ENCODE measurements at places on chromosomes 13 and 19. TPM values are rescaled to one million over a fixed set of nuclear protein-coding genes. Genes with fewer than 3 reads are reported as not detected.

Gene TRPM4
- 9.7 TPM for total RNA-seq

Gene RANBP3
- 51.0 TPM for total RNA-seq

Gene ZNF534
- 0.29 TPM for total RNA-seq

Gene OXGR1
- total RNA-seq, result not detected

Gene ZNF836
- total RNA-seq, result 6.1 TPM

Gene SAFB2
- 81.9 TPM for total RNA-seq

Gene ZNF613
- 12.0 TPM for total RNA-seq

GRCh38 chr13:111912991-111913760, 153.8 kb upstream of the SOX1 start:
- no peak for DNase-seq

DNA sequence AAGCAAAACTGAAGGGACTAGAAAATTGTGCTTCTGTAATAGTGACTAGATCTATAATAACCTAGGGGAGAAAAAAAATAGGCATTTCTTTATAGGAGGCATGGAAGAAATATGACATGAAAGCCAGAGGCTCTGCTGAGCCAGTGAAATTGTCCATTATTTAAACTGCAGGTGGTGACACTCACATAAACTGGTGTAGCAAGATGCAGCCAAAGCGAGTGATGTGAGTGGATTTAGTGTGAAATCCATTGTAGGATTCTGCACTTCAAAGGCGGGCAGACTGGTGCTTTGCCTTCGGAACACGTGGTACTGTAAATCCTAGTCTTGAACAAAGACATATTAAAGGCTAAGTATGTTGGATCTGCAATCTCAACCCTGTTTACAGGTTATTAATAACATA, 361.9 kb downstream of the TBC1D4 start:
- DNase-seq, result no peak

GRCh38 chr13:23567906-23568460, 2.2 kb upstream of the TNFRSF19 start:
- no peak for DNase-seq

- DNase-seq, result no peak
Observed at GRCh38 chr13:26602783-26603182, 45.3 kb downstream of the WASF3 start.

- DNase-seq, result no peak
Observed at GRCh38 chr13:94419304-94419924, 60.1 kb downstream of the DCT start.

- no peak for DNase-seq
Observed at GRCh38 chr19:6811906-6812305, 39.4 kb downstream of the VAV1 start.

DNA sequence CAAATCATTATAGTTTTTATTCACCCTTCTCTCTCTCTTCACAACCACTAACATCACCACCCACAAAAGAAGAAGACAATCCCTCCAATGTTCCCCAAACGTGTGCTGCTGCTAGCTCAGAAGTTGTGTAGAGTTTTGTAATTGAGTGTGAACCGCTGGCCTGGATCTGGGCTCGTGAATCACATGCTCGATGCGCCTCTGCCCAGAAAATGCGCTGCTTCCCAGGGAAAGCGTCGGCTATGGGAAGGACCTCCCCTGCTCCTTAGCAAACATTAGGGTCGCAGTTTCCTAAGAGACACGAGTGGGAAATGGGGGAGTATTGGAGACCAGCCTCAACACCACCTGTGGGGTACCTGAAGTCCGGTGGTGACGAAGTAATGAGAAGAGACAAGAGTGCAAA, 38.4 kb upstream of the ZNF726 start:
- no peak for DNase-seq

DNA sequence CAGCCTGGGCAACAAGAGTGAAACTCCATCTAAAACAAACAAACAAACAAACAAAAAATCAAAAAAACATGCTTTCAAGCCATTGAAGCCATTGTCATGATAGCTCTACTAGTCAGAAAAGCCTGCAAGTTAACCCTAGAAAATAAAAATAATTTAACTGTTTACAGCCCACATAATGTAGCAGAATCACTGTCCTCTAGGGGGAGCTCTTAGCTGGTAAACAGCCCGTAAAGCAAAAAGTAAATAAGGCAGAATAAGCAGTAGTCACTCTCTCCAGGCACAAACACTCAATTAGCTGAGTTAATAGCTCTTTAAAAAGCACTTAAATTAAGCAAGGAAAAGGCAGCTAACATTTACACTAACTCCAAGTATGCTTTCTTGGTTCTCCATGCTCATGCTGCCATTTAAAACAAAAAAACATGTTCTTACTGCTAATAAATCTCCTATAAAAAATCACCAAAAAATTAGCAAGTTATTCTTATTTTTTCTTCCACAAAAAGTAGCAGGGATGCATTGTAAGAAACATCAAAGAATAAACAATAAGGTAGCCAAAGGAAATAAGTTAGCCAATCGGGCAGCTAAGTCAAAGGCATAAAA, 11.3 kb downstream of the LILRB4 start:
- no peak for DNase-seq

DNA sequence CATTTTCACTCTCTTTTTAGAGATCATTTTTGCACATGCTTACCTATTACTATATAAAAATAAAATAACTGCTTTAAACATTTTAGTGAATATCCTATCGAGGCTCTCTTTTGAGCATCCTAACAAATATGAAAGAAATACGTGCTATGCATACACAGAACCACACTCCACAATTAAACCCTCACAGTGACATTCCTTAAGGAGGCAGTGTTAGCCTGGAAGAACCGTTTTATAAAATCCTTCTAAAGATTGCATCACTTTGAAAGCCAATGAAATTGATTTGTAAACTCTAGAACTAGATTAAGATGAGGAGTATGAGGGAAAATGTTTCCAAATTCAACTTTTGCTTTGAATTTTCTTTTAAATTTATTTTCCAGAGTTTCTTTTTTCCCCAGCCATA, 11.1 kb upstream of the ENOX1 start:
- no peak for DNase-seq

GRCh38 chr13:60944863-60945262, 470.8 kb downstream of the PCDH20 start:
- DNase-seq, result no peak

GRCh38 chr13:44052780-44053184, 173.1 kb downstream of the LACC1 start:
- DNase-seq, result peak; percentile 30

DNA sequence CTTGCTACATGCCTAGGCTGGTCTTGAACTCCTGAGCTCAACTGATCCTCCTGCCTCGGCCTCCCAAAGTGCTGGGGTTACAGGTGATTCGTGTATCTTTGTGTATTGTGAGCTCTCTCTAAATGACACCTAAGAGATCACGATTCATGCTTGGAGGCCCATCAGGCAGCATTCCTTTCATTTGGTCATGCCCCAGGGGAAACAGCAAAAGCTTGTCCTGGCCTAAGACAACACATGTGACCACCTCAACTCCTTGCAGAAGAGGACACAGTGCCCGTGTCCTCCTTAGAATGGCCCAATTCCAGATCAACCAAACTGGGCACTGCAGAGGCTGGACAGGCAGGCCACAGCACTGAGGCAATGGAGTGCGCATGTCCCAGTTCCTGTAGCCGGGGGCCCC, 32.5 kb downstream of the ZC3H4 start:
- no peak for DNase-seq

DNA sequence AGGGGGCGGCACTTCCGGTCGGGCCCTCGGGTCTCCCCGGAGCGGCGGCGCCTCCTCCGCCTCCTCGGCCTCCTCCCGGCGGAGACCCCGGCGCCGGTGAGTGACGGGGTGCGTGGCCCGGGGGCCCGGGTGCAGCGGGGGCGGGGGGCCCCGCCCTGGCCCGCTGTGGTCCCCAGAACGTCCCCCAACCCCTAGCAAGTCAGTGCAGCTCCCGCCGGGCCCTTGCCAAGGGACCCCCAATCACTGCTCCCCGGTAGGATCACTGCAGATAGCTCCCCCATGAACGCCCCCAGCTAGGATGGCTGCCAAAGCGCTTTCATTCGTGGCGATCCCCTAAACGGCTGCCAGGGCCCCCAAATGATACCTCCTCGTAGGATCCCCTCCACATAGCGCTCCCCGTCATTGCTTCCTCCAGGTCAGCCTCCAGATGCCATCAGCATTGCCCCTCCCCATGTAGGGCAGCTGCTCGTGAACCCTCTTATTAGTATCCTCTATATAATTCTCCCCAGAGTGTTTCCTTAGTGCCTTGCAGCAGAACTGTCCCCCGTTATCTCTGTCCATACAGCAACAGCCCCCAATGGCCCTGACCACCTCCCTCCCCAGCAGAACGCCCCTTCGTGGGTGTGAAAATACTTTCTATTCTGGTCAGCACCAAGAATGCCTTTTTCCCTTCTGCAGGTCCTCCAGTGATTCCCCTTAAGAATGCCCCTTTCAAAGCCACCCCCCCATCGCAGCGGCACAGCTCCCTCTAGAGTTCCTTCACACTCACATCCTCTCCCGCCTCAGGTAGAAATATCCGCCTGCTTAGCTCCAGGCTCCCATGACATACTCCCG, at the start of gene ZNF865:
TSS of gene ZNF865 (plus strand) at position 11 of the 834 bp plus-strand sequence. CDS start 7,972 bp downstream, outside the sequence.
- DNase-seq, result peak; percentile 69

- DNase-seq, result no peak
Observed at GRCh38 chr13:27857282-27857681, 62.5 kb upstream of the PDX1 start.

DNA sequence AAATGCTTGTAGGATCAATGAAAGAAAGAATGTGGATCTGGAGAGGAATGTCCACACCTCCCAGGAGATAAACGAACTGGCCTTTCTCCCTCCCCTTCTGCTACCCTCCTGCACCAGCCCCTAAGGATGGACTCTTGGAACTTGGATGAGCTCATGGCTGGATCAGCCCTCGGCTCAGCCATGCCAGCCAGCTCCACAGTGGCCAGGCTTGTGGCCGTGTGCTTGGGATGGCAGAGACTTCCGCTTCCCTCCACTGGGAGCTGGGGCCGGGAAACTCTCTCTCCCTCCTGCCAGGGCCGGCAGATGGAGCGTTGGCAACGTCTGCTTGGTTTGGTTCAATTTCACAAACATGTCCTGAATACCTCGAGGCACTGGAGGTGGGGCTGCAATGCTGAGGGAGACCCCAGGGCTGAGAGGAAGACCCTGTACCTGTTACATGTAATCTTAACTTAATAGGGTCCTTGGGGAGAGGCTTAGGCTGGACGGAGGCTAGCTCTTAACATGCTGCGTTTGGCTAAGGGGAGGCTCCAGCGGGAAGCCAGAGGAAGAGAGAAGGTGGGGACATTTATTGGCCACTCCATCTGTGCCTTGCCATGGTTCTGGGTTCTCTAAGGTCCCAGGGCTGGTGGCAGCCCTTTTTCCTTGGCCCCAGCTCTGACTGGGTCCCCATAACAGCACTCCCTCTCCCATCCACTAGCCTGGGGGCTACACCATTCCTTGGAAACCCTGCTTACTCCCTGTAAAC, 152.5 kb downstream of the IER2 start:
- no peak for DNase-seq

DNA sequence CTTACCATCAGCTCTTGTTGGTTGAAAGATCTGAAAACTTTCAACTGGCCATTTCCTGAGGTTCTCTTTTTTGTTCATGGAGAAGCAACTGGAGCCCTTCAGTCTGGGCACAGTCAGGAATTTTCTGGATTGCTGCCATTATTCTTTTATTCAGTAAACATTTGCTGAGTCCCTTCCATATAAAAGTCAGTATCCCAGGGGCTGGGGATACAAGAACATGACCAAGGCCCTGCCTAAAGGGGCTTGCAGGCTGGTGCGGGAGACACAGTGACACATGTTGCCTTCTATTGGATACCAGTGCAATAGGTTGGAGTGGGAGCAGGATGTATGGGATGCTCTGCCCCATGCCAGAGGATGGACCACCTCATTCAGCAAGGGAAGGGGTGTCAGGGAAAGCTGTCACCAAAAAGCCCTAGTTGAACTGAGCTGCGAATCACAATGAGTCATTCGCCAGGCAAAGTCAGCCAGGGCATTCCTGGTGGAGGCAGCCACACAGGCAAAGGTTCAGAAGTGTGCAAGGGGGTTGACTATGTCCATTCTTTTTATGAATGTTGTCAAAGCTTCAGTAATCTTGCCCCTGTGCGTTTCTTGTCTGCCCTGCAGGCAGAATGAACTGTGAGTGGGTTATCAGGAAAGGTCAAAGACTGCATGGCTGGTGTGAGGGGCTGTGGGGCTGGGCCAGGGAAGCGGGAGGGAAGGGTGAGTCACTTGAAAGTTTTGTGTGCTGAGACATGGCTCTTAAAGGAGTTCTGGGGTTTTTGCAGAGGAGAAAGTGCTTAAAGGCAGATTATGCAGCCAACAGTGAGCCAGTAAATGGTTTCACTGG, 395.9 kb downstream of the KCNRG start:
- peak; percentile 29 for DNase-seq

DNA sequence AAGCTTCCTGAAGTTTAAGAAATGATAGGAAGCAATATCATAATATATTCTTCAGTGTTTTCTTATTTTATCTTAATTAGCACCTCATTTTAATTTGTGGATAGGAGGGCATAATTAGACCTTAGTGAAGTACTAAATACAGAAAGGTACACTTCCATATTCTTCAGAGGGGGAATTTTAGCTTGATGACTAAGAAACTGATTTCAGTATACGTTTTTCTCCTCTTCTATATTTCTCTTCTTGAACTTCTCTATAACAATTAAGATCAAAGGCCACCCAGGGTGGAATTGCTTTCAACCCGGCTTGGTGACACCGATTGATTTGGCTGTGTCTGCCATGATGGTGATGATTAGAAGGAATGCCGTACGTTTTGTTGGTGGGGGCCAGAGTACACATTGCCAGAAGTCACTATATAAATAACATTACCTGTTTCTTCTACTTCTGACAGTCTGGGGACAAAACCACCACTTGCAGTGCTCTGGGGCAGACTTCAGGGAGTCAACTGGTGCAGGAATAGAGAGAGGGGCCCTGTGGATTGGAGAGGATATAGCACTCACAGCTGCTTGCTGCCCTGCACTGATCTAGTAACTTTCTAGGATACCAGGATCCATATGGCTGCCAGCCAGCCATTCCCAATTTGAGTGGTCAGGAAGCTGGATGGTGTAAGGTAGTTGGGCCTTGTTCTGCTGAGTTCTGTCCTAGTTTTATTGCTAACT, 73.8 kb downstream of the SPATA13 start:
- no peak for DNase-seq

DNA sequence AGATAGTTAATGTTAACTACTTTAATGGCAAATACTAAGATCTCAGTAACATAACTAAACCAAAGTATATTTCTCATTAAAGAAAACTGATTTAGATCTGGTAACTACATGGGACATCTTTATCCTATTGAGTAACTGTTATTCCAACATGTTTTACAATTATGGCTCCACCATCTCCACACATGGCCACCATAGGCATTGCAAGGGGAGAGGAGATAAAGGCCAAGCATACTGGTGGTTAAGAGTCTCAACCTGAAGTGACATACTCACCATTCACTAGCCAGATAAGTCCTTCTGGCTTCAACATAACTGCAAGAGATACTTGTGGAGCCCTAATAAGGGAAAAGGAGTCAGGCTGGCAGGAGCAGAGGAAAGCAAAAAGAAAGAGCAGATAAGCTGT, 1586.4 kb upstream of the SPRY2 start:
- DNase-seq, result no peak

Data from uterus (tissue), 4 donors.